ENCODE measurements at places on chromosomes 7 and 10. TPM values are rescaled to one million over a fixed set of nuclear protein-coding genes. Genes with fewer than 3 reads are reported as not detected.

The IMMP2L gene
- total RNA-seq, result 13.3 TPM

The DGKI gene
- 1.2 TPM for total RNA-seq

The SPACDR gene
- total RNA-seq, result not detected

The CTAGE4 gene
- total RNA-seq, result 6.6 TPM

The ELN gene
- total RNA-seq, result 38.3 TPM

The CALHM3 gene
- total RNA-seq, result not detected

The NUTM2B gene
- total RNA-seq, result 0.25 TPM

The KIAA1549 gene
- 2.9 TPM for total RNA-seq

- DNase-seq, result no peak
Measured at GRCh38 chr10:14519785-14520184, 189.1 kb upstream of the FRMD4A start.

DNA sequence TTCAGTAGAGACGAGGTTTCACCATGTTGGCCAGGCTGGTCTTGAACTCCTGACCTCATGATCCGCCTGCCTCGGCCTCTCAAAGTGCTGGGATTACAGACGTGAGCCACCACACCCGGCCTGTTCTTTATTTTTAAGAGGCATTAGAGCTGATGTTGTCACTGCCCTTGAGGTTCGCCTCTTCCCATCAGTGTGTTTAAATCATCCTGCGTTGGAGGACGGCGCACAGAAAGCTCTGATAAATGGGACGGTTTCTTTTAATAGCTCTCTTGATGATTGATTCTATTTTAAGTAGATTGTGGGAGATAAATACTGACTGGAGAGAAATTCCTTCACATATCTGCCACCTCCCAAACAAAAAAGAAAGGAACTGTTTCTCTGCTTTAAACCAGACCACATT, 29.0 kb downstream of the UPP1 start:
- DNase-seq, result no peak

GRCh38 chr10:470339-471003, 219.0 kb downstream of the DIP2C start:
- DNase-seq, result no peak

GRCh38 chr7:152608208-152608607, 67.7 kb downstream of the XRCC2 start:
- DNase-seq, result no peak

- no peak for DNase-seq
Measured at GRCh38 chr10:89615824-89616223, 29.2 kb downstream of the PANK1 start.

- DNase-seq, result no peak
Measured at GRCh38 chr10:116663342-116663741, 42.6 kb downstream of the PNLIPRP2 start.

- DNase-seq, result no peak
Measured at GRCh38 chr10:4344492-4344994, 481.5 kb upstream of the AKR1E2 start.

- no peak for DNase-seq
Measured at GRCh38 chr10:21993360-21994001, 10.0 kb downstream of the DNAJC1 start.

DNA sequence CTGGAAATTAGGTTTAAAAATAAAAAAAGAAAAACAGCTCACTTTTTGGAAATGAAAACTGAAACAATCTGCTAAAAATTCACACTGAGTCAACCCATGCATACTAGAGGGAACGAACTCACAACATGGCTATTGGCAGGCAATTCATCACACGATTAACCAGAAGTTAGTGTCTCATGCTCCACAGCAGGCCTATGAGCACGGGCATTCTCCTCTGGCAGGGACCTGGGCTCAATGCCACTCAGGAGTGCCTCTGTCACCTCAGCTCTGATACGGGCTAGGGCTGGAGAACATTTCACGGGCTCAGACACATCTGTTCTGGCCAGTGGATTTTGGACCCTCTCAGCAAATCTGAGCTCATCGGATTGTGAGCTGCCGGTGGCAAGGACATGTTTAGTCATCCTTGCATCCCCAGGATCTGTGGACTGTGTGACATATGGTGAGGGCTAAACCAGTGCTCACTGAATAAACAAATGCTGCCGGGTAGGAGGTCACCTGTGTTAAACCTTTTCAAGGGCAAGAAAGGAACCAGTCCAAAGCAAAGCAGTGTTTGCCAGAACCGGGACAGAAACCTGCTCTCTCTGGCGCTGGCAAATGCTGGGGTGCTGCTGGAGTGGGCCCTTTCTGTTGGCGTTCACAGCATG, 40.1 kb downstream of the POLR3A start:
- no peak for DNase-seq

DNA sequence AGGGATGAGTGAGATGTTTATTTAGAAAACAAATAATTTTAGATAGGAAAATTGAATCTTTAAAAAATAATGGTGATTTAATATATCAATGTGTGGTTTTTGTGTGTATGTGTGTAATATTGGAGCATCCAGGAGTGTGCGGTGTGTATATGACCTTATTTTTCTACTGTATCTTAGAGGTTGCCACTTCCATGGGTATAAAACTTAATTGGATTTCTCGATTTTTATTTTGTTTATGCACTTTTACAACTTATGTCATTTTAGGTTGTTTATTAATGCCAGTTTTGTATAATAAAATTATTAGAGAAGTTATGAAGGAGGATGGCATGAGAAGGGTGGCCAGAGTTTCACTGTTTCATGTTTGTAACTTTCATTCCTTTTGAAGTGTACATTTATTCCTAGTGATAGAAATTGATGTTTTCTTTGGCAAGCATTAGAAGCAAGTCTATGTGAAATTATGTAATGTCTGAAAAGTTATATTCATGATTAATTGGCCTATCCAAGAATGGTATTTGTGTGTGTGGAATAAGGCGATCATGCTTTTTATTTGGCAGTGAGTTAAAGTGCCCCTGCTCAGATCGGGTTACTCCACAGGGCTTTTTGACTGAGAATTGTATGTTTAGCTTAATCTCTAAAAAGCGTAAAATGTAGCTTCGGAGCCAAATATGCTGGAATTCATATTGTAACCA, 110.3 kb downstream of the KAT6B start:
- DNase-seq, result no peak

All from vagina (tissue), 2 donors.